Right lobe of liver (tissue), 6 donors: ENCODE measurements at places on chromosomes 5 and 9. TPM values are rescaled to one million over a fixed set of nuclear protein-coding genes. Genes with fewer than 3 reads are reported as not detected.

GRM6 gene
- total RNA-seq, result 0.05 TPM

CCDC69 gene
- total RNA-seq, result 11.8 TPM

SOHLH1 gene
- total RNA-seq, result not detected

CYLC2 gene
- not detected for total RNA-seq

RNF180 gene
- 5.8 TPM for total RNA-seq

SIT1 gene
- 0.37 TPM for total RNA-seq

DNA sequence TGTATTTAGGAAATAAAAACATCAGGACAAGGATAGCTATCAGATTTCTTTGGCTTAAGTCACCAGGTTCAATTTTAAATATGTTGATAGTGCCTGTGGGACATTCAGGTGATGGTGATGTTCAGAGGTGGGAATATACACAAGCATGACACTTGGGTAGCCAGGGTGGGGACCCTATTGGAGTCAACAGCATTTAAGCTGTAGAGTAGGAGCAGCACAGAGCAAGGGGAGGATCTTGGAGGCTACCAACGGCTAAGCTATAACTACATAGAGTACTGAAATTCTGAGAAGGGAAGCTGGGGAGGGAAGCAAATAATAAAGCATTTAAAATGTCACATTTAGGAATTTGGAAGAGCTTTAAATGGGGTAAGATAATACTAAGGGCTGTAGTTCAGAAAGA, 177.7 kb downstream of the CPLANE1 start:
- DNase-seq, result no peak

GRCh38 chr9:35190203-35190602, 28.4 kb downstream of the UNC13B start:
- no peak for DNase-seq

DNA sequence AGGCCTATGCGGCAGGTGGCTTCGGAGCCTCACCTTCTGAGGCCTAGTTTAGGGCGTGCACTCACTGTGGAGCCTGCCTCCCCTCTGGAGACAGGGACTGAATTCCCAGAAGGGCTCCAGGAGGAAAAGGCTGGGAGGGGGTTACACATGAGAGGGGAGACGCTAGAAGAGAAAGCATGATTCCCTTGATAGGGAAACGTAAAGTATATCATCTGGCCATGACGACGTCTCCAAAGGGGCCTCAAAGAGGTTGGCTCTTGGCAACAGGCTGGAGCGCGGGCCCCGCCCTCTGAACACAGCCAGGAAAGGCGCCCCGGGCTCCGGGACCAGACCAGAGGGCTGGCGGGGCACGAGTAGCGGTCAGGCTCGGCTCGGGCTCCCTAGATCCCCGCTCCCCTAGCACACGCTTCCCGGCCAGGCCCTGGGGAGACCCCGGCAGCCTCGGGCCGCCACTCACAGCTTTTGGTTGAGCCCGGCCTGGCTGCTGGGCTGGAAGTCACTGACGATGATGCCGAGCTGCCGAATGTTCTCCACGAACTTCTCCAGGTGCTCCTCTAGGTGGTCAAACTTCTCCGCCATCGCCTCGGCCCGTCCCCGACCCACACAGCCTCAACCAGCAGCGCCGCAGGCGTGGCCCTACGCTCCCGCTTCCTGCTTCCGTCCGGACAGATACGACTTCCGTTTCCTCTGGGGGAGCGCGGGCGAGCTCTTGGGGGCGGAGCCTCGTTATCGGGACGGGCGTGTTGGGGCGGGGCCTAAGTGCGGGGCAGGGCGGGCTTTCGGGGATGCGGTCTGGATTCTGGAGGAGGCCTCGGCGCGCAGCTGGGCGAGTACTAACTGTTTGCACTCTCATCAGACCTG, at the start of gene MED10:
MED10 (minus strand) TSS at position 643 of the 861 bp plus-strand sequence; CDS start at position 579, 64 bp downstream.
- DNase-seq, result peak; percentile 97

DNA sequence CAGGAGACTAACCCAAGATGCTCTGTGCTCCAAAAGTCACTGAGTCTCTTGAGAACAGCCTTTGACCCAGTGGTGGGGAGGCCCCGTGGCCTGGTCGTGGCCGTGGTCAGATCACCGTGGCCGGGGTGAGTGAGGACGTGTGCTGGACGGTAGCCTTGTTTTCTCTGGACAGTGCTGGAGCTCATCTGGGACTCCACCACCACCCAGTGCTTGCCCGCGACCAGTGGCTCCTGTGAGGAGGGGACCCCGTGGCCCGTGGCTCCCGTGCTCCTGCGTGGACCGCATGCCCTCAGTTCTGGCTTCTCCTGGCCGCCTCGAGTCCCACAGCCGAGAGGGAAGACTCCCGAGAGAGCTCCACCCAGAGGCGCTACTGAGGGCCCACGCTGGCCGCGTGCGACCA, 15.9 kb upstream of the NOTCH1 start:
- no peak for DNase-seq

DNA sequence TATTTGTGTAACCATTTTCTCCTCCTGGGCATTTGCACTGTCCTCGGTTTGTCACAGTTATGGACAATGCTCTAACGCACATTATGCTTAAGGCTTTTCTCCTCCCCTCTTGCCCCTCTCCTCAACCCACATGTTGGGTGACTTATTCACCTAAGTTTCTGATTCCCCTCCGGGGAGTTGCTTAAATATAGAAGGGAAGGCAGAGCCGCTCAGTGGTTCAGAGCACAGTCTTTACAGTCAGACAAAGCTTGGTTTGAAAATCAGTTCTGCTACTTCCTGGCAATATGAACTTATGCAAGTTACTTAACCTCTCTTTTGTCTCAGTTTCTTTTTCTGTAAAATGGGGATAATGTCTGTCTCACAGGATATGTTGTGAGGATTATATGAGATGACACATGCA, 41.2 kb upstream of the SPRY4 start:
- no peak for DNase-seq

GRCh38 chr5:137808503-137809135, 54.5 kb upstream of the HNRNPA0 start:
- no peak for DNase-seq

DNA sequence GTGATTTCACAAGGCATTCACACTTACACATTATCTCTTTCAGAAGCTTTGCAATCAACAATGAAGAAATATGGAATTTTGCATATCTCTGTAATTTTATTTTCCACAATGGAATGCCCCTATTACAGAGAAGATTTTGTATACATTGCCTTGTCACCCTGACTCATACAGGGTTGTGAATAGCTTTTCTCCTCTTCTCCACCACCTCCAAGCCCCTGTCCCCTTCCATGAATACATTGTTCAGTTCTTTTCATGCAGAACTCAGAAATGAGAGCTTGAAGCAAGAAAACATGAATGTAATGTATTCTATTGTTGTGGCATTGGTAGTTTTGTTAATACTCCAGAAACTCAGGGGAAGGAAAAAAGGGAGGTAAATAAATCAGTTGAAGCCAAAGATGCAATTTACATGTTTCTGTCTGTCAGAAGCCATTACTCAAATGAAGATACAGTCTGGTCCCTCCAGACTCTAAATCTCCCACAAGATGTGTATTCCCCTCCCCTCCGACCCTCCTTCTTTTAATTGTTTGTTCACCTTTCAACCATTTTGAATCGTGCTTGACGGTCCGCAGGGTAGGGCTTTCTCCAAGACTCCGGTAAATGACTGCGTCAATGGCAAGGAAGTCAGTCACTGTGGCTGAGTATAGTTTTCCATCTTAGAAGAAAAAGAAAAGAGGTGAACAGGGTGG, 86.1 kb downstream of the SEMA6A start:
- no peak for DNase-seq

GRCh38 chr5:89904442-89904841, 505.1 kb downstream of the CETN3 start:
- DNase-seq, result no peak

DNA sequence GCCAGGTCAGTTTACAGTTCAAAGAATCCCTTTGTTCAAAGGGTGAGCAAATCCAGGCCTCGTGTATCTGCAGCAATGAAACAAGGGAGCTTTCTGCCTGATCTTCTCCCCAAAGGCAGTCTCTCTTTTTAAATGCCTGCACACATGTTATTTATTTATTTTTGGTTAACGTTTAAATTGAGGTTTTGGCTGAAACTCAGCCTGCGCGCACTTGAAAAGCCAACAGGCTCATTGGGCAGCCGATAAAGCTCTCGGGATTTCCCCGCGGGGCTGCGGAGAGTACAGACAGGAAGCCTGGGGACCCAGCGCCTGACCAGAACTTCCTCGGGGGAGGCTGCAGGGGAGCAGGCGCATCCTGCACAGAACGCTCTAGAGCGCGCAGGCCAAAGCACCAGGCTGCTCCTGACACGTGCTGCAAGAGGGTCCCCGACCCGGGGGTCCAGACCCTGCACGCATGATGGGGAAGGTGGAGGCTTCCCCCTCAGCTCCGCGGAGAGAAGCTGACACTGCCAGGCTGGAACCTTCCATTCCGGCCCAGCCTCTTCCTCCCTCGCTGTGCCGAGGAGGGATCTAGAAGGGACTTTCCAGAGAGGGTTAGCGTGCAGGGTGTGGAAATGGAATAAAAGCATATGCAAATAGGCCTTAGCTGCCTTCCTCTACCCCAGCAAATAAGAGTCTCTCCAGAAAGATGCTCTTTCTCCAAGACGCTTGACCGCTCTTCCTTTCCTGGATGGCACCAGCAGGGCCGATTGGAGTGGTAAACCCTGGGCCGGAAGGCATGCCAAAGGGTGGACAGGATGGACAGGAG, 46.1 kb downstream of the PTTG1 start:
- peak; percentile 85 for DNase-seq

- no peak for DNase-seq
These were observed 103.3 kb upstream of the FSTL4 start for GRCh38 chr5:133715616-133716015.

DNA sequence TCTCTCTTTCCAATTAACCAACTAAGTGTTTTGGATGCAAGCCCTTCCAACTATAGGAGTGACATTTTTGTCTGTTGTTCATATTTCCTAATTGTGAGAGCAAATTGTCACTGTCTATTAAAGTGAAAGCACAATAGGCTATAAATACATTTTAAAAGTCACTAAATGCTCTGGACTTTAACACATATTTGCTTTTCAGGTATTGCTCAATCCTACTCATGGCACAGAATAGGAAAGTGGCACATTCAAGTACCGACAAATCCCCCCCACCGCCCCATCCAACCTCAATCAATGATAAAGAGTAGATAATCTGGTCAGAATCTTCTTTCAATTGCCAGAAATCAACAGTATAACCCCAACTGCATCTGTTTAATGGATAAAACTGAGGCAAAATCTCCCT, 419.8 kb downstream of the PLK2 start:
- no peak for DNase-seq

DNA sequence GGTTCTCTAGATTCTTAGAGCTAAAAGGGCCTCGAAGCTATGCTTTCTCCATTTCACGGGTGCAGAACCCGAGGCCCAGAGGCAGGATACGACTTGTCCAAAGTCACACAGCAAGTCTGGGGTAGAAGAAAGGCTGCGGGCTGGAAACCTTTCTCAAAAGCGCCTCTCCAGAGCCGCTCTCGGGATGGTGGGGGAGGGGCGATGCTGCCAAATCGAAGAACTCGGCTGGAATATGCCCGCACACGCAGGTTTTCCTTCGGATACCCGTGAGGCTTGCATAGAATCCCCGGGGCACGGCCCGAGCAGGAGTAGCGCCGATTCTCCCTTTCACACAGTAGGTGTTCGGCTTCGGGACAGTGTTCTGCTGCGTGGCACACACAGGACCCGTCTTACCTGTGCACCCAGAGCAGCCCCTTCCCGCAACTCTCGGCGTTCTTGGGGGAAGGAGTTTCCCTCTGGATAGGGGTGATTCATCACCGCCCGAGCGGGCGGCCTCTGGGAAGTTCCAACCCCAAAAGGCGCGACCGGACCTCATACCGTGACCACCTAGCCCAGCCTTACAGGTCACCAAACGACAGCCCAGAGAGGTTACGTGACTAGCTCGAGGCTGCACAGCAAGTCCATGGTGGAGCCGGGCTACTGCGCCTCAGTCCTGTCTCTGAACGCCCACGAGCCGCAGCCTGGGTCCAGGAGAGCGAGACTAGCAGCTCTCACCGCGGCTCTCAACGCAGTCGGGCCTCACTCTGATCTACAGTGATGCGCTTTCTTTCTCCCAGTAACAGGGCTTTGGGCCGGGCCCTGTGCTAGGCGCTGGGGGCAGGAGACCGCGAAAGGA, 4.1 kb downstream of the PAX5 start:
- no peak for DNase-seq

- DNase-seq, result no peak
These were observed 24.6 kb downstream of the SPARC start for GRCh38 chr5:151661968-151662732.

DNA sequence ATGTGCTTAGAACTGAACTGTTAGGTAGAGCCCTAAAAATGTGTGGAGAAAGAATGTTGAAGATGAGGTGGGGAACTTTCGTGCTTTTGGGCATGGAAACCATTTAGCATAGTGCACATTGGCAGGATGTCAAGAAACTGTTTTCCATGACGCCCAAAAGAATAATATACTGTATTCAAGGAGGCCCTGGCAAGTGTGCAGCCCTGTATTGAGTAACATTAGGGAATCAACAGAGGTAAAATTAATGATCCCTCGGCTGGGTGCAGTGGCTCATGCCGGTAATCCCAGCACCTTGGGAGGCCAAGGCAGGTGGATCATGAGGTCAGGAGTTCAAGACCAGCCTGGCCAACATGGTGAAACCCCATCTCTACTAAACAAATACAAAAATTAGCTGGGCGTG, 20.9 kb upstream of the PLIN2 start:
- no peak for DNase-seq

- DNase-seq, result no peak
These were observed 317.6 kb downstream of the ENC1 start for GRCh38 chr5:74322944-74323343.

- DNase-seq, result no peak
These were observed 30.0 kb upstream of the FOXI1 start for GRCh38 chr5:170075696-170076095.

GRCh38 chr9:38000735-38001134, 68.3 kb downstream of the SHB start:
- no peak for DNase-seq

GRCh38 chr9:5825895-5826622, 6.9 kb downstream of the ERMP1 start:
- DNase-seq, result no peak

DNA sequence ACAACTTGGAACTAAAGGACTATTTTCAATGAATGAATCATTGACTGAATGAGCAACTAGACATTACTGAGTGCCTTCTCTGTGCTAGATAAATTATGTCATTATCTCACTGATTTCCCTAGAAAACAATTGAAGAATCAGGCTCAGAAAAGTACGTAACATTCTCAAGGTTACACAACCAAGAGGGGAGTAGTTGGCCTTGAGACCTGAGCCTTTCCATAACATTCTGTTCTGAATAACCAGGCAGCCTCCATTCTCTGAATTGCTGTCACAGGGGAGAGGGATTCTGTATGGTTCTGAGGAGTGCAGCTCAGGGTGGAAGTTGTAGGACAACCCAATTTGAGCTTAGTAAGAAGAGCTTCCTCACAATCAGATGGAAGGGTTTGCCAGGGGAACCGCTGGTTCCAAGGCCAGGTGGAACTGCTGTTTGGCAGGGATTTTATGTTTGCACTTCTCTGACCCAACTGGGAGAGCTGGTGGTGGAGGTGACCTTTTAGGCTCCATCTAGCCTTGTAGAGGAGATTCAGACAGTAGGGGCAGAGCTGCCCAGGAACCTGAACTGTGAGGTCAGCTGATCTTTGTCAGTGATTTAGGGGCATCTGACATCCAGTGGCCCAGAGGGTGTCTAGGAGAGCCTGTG, 16.3 kb downstream of the POLR1E start:
- peak; percentile 75 for DNase-seq
